ENCODE measurements at places on chromosomes 6 and 20.

DNA sequence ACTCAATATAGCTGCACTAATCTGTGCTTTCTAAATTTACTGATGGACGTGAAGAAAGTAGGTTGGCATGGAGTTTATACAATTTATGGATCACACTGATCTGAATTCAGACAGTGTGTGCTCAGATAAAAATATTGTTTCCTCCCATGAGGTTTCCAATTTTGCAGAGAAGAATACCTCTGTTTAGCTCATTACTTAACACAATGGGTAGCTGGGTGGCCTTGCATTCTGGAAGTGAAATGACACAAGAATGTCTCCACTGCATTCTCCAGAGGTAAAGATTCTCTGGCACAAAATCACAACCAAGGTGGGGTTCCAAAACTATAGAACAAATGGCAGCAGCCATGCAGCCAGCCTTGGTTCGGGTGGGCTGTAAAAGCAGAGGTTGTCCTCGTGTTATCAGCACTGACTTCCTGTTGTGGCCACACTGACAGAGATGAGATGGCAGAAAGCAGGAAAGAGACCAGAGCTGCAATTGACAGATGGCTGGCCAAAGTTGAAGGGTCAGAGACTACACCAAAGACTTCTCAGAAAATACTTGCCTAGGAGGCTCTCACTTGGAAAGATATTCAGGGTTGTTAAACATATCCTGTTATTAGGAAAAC, 50.2 kb downstream of the HDAC2 start:
- no peak for DNase-seq

DNA sequence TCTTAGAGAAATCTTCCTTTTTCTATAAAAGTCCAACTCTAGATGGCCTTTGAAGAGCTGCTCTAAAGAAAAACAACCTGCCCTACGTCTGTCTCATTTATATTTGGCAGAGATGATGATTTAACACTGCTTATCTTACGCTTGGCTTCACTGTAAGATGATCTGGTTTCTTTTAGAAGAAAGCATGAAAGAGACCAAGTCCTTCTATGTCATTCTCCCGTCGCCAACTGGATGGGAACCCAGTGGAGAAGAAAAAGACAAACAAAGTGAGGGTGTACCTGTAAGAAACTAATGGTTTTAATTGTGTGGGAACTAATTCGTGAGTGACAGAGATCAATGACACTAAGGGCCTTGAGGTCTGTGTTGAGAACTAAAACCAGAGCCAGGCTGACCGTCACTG, 92.8 kb downstream of the MBOAT1 start:
- no peak for DNase-seq

DNA sequence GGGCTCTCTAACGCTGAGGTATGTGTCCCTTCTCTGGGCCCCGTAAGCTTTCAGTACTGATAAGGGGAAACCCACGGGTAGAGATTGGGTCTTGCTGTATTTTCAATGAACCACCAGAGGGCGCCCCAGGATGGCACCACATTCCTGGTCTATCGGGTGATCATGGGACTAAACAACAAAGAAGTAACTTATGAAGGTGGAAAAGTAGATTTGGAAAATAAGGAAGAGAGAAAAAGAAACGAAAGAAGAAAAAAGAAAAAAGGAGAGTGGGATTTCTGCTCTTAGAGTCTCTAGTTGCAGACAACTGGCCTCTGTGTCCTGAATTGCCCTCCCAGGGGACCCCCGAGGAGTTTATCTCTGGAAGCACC, 93.8 kb downstream of the GMPR start:
- DNase-seq = peak; percentile 62

DNA sequence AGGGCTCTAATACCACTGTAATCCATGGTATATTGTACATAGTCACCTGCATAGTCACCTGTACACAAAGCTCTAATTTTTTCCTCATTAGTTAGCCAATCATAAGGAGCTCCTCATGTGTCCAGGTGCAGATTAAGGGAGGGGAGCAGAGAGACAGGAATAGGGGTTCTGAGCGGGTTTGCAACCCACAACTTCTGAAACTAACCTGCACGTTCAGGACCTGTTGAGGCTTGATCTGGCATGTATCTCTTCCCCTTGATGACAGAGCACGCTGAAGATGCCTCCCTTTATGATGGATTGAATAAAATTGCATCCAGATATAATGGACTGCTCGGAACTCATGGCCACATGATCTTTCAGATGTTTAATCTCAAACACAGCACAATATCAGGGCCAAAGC, 179.4 kb upstream of the PRND start:
- no peak for DNase-seq

DNA sequence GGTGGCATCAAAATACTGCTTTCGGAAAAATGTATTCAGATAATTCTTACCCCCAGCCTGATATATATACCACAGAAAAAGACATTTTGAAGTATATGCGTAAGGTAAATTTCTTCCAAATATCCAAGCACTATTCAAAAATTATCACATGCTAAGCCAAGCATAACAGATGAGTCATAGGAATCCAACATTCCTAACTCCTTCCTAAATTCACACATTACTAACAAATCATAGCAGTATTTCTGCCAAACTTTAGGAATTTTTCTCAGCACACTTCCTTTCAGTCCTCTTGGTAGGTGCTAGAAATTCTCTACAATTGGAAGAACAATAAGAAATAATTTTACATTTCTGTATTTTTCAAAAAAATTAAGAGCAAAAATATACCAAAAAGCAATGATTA, 417.5 kb downstream of the EYS start:
- no peak for DNase-seq

DNA sequence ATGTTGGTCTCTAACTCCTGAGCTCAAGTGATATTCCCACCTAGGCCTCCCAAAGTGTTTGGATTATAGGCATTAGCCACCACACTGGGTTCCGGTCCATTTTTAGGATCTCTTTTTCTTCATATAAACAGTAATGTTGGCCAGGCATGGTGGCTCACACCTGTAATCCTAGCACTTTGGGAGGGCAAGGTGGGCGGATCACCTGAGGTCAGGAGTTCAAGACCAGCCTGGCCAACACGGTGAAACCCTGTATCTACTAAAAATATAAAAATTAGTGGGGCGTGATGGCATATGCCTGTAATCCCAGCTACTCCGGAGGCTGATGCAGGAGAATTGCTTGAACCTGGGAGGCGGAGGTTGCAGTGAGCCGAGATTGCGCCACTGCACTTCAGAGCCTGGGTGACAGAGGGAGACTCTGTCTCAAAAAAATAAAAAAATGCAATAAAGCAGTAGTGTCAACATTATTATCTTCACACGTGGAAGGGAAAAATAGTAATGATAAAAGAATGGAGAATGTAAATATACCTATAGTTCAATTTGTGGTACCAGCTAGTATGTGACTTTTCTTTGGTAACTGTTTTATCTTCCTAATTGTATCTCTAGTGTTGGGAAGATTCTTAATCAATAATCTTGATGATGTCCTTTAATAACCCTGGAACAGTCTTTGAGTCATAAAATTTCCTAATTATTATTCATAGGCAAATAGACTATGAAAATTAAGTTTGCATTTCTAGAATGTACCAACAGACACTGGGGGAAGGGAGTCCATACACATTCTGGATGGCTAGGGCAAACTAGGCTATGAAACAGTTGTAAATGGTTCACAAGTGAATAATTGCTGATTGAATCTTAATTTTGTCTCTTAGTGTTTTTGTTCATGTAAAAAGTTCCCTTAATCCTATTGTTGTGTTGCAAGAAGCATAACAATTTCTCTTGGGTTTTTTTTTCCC, 3.6 kb downstream of the PARD6B start:
- no peak for DNase-seq

DNA sequence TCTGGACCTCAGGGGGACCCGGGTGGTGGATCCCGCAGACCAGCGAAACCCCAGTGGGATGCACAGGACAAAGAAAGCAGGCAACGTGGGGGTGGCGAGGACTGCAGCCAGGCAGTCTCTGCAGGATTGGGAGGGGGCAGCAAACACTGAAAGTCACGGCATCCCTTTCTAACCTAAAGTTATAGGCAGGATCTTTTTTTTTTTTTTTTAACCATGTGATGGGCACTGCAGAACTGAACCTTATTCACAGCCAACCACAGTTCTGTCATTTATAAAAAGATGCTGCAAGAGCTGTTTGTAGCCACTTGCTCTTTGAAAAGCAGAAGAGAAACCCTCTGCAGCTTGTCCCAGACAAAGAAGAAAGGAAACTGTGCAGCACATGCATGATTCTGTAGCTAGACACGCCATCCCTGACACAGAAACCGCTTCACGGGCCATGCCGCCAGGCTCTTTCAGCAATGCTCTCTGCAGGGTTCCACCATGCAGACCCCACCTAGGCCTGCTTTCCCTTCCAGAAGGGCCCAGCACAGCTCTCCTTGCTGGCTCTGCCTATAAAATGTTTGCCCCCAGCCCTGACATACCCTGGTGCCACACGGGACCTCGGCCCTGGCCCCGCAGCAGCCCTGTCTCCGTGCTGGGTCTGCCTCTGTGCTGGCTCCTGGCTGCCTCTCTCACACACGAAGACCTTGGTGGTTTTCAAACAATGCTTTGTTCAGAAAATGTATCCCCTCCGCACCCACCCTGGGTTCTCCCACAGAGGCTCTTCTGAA, 70.8 kb downstream of the PYGB start:
- DNase-seq = no peak

DNA sequence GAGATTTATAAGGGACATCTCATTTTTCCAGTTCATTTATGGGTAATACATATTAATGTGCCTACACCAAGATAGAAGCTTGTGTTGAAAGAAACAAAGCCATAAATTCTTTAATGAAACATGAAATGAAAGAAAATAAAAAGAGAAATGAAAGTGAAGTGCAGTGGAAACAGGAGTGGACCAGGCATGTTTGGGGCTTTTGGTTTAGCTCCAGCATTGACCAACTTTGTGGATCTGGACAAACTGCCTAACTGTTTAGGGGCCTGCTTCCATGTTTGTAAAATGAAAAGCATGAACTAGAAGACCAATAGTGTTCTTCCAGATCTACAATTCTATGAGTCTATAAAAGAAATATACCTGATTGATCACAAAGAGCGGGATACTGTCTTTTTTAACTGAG, 124.9 kb downstream of the GJA10 start:
- DNase-seq = no peak

GRCh38 chr20:49230561-49231133, 11.4 kb downstream of the DDX27 start:
- peak; percentile 50 for DNase-seq

GRCh38 chr6:71665931-71666330, 220.4 kb upstream of the RIMS1 start:
- no peak for DNase-seq

GRCh38 chr20:50034567-50035180, 51.9 kb downstream of the SNAI1 start:
- DNase-seq = peak; percentile 56

- no peak for DNase-seq
These were observed 26.4 kb downstream of the RPP40 start for GRCh38 chr6:4977468-4977867.

GRCh38 chr6:151499551-151499950, 5.7 kb downstream of the CCDC170 start:
- DNase-seq = no peak

DNA sequence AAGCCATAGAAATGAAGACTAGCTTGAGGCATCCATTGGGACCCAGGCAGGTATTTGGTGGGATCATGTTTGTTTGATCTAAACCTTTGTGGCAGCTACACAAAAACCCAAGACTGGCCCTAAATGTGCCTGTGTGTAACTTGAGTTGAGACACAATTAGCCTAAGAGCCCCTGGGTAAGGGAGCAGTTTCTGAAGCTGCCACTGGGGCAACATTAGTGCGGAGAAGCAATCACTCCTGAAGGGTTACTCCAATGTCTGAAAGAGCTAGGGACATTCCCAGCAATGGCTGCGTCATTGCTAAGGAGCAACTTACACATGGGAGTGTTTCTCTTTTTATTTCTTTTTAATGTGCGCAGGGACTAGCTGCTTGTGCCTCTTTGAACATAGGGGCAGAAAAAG, 67.9 kb upstream of the EEF1E1 start:
- DNase-seq = no peak

DNA sequence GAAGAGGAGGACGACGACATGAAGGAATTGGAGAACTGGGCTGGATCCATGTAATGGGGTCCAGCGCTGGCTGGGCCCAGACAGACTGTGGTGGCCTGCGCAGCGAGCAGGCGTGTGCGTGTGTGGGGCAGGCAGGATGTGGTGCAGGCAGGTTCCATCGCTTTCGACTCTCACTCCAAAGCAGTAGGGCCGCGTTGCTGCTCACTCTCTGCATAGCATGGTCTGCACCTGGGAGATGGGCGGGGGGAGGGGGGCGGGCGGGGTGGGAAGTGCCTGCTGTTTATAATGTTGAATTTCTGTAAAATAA, 42.3 kb downstream of the CHMP4B start:
- no peak for DNase-seq

GRCh38 chr6:108119769-108120141, 45.2 kb upstream of the OSTM1 start:
- no peak for DNase-seq

DNA sequence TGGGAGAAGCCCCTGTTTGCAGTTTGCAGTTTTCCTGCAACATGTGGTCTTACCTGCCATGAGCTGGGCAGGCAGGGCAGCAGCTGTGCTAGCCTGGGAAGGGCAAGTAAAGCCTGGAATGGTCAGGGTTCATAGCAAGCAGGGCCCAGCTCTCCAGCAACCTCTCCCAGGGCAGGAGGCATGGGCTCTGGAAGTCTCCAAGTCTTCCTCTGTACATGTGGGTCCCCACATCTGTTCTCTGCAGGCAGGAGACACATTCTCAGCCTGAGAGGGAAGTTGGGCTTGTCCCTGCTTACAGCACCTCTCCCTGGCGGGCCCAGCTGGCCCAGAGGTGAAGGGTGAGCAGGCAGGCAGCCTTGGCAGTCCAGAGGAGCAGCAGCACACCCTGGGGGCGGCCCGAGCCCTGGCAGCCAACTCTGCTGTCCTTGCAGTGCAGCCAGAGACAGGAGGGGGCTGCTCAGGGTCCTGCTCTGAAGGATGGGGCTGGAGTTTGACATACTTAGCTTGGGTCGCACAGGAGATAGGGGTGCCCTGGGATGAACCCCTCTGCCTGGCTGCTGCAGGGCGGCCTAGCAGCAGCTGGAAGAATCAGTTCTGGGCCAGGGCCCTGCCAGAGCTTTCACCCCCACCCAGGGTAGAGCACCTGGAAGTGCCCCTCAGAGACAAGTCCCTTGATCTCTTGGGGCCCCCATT, 176.0 kb downstream of the MRPL14 start:
- peak; percentile 83 for DNase-seq

Data from foreskin fibroblast (primary cell).